Kidney epithelial cell (primary cell): ENCODE measurements at places on chromosomes 4 and X. TPM values are rescaled to one million over a fixed set of nuclear protein-coding genes. Genes with fewer than 3 reads are reported as not detected.

The ARHGAP36 gene
- not detected in 2 replicates for total RNA-seq

The CDX4 gene
- total RNA-seq: not detected in 2 replicates

The USP17L11 gene
- not detected in 2 replicates for total RNA-seq

The TRAPPC11 gene
- 30.3 and 39.1 TPM in 2 replicates for total RNA-seq

The SPON2 gene
- total RNA-seq: 9.7 and 10.9 TPM in 2 replicates

The SH3RF1 gene
- 25.6 and 30.5 TPM in 2 replicates for total RNA-seq

The MAGEC1 gene
- not detected in 2 replicates for total RNA-seq

The THOC2 gene
- 42.7 and 52.1 TPM in 2 replicates for total RNA-seq

The SLC49A3 gene
- 3.4 and 3.7 TPM in 2 replicates for total RNA-seq

The SYNPO2 gene
- 0.42 and 0.68 TPM in 2 replicates for total RNA-seq

The RTL5 gene
- total RNA-seq: 2.3 and 2.7 TPM in 2 replicates

The HAND2 gene
- total RNA-seq: not detected in 2 replicates

The NDNF gene
- 0.08 and 0.21 TPM in 2 replicates for total RNA-seq

The CSAG1 gene
- total RNA-seq: not detected in 2 replicates

The CYSLTR1 gene
- total RNA-seq: not detected in 2 replicates

The HTRA3 gene
- 4.7 and 5.5 TPM in 2 replicates for total RNA-seq

The LGI2 gene
- 0.25 and 0.75 TPM in 2 replicates for total RNA-seq

The TMPRSS11B gene
- not detected in 2 replicates for total RNA-seq

The SLC6A14 gene
- total RNA-seq: 0.13 TPM in 1 of 2 replicates, not detected in the other

The RASL11B gene
- 0.67 and 2.1 TPM in 2 replicates for total RNA-seq

The PRDX4 gene
- total RNA-seq: 181 and 193 TPM in 2 replicates

The COL4A6 gene
- 1.2 and 1.8 TPM in 2 replicates for total RNA-seq

The BMX gene
- total RNA-seq: not detected in 2 replicates

The ZAR1 gene
- total RNA-seq: not detected in 2 replicates

The SHROOM3 gene
- total RNA-seq: 42.5 and 45.1 TPM in 2 replicates

The RBM3 gene
- 264 and 285 TPM in 2 replicates for total RNA-seq

The DCTD gene
- 103 and 116 TPM in 2 replicates for total RNA-seq

The USP17L27 gene
- not detected in 2 replicates for total RNA-seq

The AMTN gene
- 0.21 TPM in 1 of 2 replicates, not detected in the other for total RNA-seq

The TASL gene
- total RNA-seq: not detected in 2 replicates

The H2BW2 gene
- not detected in 2 replicates for total RNA-seq
